Activated T-helper 9 cell treated with anti-CD3 and anti-CD28 coated beads, Interleukin-2, amount 50 U/mL, for 16 hours (primary cell): ENCODE measurements at places on chromosomes 5 and 9.

DNA sequence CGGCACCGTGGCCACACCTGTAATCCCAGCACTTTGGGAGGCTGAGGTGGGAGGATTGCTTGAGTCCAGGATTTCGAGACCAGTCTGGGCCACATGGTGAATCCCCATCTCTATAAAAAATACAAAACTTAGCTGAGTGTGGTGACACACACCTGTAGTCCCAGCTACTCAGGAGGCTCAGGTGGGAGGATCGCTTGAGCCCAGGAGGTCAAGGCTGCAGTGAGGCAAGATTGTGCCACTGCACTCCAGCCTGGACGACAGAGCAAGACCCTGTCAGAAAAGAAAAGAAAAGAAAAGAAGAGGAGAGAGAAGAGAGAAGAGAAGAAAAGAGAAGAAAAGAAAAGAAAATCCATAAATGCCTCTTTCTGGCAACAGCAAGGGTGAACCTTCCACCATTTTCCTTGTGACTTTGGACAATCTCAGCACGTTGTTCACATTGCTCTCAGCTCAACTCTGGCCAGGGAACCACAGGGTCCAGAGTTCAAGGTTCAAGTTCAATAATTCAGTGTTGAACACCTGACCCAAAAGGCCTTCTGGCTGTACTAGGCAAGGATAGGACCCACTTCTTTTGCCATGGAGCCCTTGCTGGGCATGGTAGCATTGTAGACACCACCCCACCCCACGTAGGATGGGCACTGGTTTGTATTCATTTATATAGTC, 14.6 kb upstream of the DUSP1 start:
- no peak for DNase-seq

GRCh38 chr9:69916950-69917349, 96.3 kb downstream of the CFAP95 start:
- no peak for DNase-seq

GRCh38 chr9:127369428-127369827, 27.5 kb upstream of the SLC2A8 start:
- DNase-seq, result no peak

DNA sequence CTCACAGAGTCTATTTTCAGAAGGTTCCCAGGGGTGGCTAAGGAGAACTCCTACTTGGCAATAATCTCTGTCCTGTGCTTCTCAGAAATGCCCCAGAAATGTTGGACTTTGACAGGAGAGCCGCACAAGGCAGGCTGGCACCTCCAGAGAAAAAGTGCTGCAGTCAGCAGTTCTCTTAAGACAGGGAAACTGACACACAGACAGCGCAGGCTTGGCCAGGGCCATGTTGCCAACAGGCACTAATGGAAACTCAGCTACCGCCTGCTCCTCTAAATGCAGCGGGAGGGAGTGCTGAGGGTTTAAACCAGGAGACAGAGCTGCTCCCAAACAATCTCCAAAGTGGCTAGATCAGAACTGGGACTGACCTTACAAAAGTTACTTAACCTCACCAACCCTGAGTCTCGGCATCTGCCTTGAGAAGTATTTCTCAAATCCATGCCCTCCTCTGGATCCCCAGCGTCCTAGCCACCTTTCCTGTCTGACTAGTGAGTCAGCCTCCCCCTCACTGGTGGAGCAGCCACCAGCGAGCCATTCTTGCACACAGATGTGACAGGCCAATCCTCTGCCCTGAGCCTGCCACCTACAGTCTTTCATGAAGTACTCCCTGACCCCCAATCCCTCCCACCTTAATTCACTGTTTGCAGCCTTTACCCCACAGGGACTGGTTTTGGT, 186.4 kb downstream of the CDK5RAP2 start:
- DNase-seq, result no peak
